Hippocampal formation (tissue), 2 donors: ENCODE measurements at places on chromosomes 6 and 20.

DNA sequence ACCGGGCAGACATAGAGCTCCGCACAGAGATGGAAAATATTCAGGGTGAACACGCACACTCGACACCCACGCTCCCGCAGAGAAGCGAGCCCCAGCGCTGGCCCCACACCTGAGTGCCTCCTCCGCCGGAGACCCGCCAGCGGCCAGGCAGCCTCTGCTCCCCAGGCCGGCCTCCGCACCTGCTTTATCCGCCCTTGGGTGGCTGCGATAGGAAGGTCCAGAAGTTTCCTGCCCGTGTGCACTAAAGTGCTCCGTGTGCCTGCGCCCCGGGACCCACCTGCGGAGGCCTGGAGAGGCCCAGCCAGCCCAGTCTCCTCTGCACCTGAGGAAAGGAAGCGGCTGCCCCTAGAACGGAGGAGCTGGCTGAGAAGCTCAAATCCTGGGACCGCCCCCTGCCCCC lies 10.8 kb upstream of the FOXC1 start:
- no peak for DNase-seq

GRCh38 chr20:4949833-4950178 lies 51.5 kb downstream of the SLC23A2 start:
- DNase-seq: peak; percentile 70

GRCh38 chr6:20571261-20571660 lies 37.0 kb downstream of the CDKAL1 start:
- DNase-seq: no peak

DNA sequence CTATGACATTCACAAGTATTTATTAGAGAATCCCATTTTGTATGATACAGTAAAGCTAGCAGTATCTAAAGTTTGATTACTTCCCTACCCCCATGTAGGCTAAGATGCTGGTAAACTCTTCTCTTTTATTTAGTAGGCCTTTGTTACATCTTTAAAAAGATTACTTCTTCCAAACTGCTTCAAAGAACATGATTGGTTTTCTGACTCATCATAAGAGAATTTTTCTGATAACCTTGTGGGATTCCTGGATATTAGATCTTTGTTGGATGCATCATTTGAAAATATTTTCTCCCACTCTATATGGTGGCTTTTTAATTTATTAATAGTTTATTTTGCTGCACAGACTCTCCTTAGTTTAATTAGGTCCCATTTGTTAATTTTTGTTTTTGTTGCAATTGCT lies 898.3 kb upstream of the ADGRB3 start:
- no peak for DNase-seq

DNA sequence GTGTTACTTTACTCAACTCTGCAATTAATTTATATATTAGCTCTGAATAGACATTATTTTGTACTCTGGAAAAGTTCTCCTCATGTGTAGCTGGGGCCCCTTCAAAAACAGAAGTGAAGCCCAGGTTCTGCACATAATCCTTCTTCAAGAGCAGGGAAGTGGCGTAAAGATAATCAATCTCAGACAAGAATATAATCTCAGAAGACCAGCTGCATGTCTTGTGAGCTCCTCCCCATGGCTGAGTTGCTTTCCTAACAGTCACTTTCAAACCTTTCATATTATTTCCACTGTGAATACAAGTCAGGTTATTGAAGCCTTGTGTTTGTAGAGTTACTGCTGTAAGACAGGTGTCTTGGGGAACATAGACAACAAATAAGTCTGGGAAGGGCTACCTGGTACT lies 691.9 kb downstream of the RFPL4B start:
- DNase-seq: no peak

- no peak for DNase-seq
These were observed 593 bp upstream of the GSTA3 start for GRCh38 chr6:52910091-52910490.
